A549 treated with CORT108297 at 1 μM for 4 hours (cell line): ENCODE measurements at places on chromosomes 6 and 20. TPM values are rescaled to one million over a fixed set of nuclear protein-coding genes. Genes with fewer than 3 reads are reported as not detected.

The BHLHE23 gene
- total RNA-seq = not detected in 5 replicates

The BCAS1 gene
- total RNA-seq = 0.45 to 0.65 TPM (median 0.60 TPM) in 5 replicates

The MRPS18B gene
- total RNA-seq = 71.4 to 116 TPM (median 73.6 TPM) in 5 replicates

The EFCAB8 gene
- not detected in 5 replicates for total RNA-seq

The CASS4 gene
- 0.03 to 0.07 TPM in 2 of 5 replicates, not detected in the others for total RNA-seq

The FAM184A gene
- 0.03 TPM in 1 of 5 replicates, not detected in the others for total RNA-seq

The RCAN2 gene
- total RNA-seq = not detected in 5 replicates

The NFATC2 gene
- 6.5 to 8.9 TPM (median 7.6 TPM) in 5 replicates for total RNA-seq

The C20orf141 gene
- total RNA-seq = 0.28 to 0.44 TPM (median 0.38 TPM) in 4 of 5 replicates, not detected in the other

The CLPSL2 gene
- total RNA-seq = 0.70 to 1.2 TPM (median 0.80 TPM) in 5 replicates

The ADGRB3 gene
- total RNA-seq = not detected in 5 replicates

The MEP1A gene
- total RNA-seq = not detected in 5 replicates

The SLC18B1 gene
- total RNA-seq = 4.9 to 5.8 TPM (median 5.1 TPM) in 5 replicates

The C6orf118 gene
- total RNA-seq = 0.14 to 0.18 TPM (median 0.16 TPM) in 5 replicates

The FAXC gene
- total RNA-seq = 5.9 to 7.7 TPM (median 6.8 TPM) in 5 replicates

The RAB5IF gene
- 199 to 303 TPM (median 280 TPM) in 5 replicates for total RNA-seq

The TFAP2A gene
- 14.3 to 17.6 TPM (median 16.4 TPM) in 5 replicates for total RNA-seq

The TRDN gene
- not detected in 5 replicates for total RNA-seq

The STMND1 gene
- total RNA-seq = not detected in 5 replicates

The SLA2 gene
- total RNA-seq = not detected in 5 replicates

The SNAI1 gene
- 12.4 to 17.1 TPM (median 16.3 TPM) in 5 replicates for total RNA-seq

The TOX2 gene
- 8.0 to 13.1 TPM (median 11.2 TPM) in 5 replicates for total RNA-seq

The PAX1 gene
- 0.03 to 0.10 TPM (median 0.05 TPM) in 3 of 5 replicates, not detected in the others for total RNA-seq

The GLP1R gene
- not detected in 5 replicates for total RNA-seq

The DYNLT2 gene
- 0.55 to 0.79 TPM (median 0.66 TPM) in 5 replicates for total RNA-seq

The C6orf58 gene
- 0.13 to 0.24 TPM (median 0.15 TPM) in 5 replicates for total RNA-seq

The ADAM33 gene
- total RNA-seq = 0.03 to 0.07 TPM (median 0.05 TPM) in 4 of 5 replicates, not detected in the other

The SLC2A10 gene
- not detected in 5 replicates for total RNA-seq

The SLC17A9 gene
- 0.03 to 0.13 TPM (median 0.08 TPM) in 4 of 5 replicates, not detected in the other for total RNA-seq

The NHLRC1 gene
- total RNA-seq = 1.4 to 2.3 TPM (median 1.9 TPM) in 5 replicates

The HLA-DQA1 gene
- total RNA-seq = not detected in 5 replicates

The ARMH2 gene
- total RNA-seq = not detected in 5 replicates

The SS18L1 gene
- total RNA-seq = 6.6 to 11.0 TPM (median 10.3 TPM) in 5 replicates

The C20orf202 gene
- 0.05 to 0.13 TPM (median 0.07 TPM) in 3 of 5 replicates, not detected in the others for total RNA-seq

The DNAH8 gene
- total RNA-seq = not detected in 5 replicates

The OVOL2 gene
- 0.07 to 0.42 TPM (median 0.18 TPM) in 5 replicates for total RNA-seq

The MEI4 gene
- not detected in 5 replicates for total RNA-seq

The MLIP gene
- total RNA-seq = not detected in 5 replicates

The SYCP2L gene
- total RNA-seq = 2.7 to 3.4 TPM (median 2.8 TPM) in 5 replicates

The PBOV1 gene
- not detected in 5 replicates for total RNA-seq

The CST2 gene
- total RNA-seq = 0.10 to 0.32 TPM (median 0.13 TPM) in 3 of 5 replicates, not detected in the others

The CFB gene
- total RNA-seq = 1.5 to 3.3 TPM (median 2.4 TPM) in 5 replicates

The COL9A1 gene
- total RNA-seq = 0.03 to 0.05 TPM in 2 of 5 replicates, not detected in the others

The SLC22A23 gene
- total RNA-seq = 7.9 to 10.6 TPM (median 9.9 TPM) in 5 replicates

The PRICKLE4 gene
- 0.75 to 0.96 TPM (median 0.83 TPM) in 5 replicates for total RNA-seq

The FBXO30 gene
- 5.1 to 6.4 TPM (median 6.0 TPM) in 5 replicates for total RNA-seq

The TSPO2 gene
- total RNA-seq = not detected in 5 replicates

The TREML2 gene
- not detected in 5 replicates for total RNA-seq

The GSTA1 gene
- 0.11 TPM in 1 of 5 replicates, not detected in the others for total RNA-seq

The BIRC7 gene
- 2.0 to 4.7 TPM (median 3.2 TPM) in 5 replicates for total RNA-seq

The LY6G6D gene
- total RNA-seq = not detected in 5 replicates
